Pancreas (tissue), 10 donors: ENCODE measurements at places on chromosomes 7 and 10. TPM values are rescaled to one million over a fixed set of nuclear protein-coding genes. Genes with fewer than 3 reads are reported as not detected.

Gene FBXL13
- 1.4 TPM for total RNA-seq

GRCh38 chr7:25926009-25926408 lies 226.0 kb upstream of the NFE2L3 start:
- H3K27me3 ChIP-seq: no peaks in the 10 kb centered on the region
- no peak overlapping the region for H3K4me3 ChIP-seq
- DNase-seq: no peak
- no peaks in the 10 kb centered on the region for H3K36me3 ChIP-seq

DNA sequence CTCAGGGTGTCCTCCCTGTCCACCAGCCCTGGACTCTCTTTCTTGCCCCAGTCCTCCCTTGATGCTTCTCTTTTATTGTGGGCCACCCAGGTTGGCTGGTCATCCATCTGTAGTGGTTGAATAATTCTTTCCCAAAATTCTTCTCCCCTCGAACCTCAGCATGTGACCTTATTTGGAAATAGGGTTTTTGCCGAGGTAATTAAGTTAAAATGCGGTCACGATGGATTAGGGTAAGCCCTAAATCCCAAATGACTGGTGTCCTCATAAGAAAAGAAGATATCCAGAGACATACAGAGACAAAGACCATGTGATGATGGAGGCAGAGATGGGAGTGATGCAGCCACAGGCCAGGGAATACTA lies 74.3 kb downstream of the GFRA1 start:
- H3K27me3 ChIP-seq: no peaks in the 10 kb centered on the region
- no peaks in the 10 kb centered on the region for H3K36me3 ChIP-seq
- no peaks in the 10 kb centered on the region for H3K4me1 ChIP-seq

DNA sequence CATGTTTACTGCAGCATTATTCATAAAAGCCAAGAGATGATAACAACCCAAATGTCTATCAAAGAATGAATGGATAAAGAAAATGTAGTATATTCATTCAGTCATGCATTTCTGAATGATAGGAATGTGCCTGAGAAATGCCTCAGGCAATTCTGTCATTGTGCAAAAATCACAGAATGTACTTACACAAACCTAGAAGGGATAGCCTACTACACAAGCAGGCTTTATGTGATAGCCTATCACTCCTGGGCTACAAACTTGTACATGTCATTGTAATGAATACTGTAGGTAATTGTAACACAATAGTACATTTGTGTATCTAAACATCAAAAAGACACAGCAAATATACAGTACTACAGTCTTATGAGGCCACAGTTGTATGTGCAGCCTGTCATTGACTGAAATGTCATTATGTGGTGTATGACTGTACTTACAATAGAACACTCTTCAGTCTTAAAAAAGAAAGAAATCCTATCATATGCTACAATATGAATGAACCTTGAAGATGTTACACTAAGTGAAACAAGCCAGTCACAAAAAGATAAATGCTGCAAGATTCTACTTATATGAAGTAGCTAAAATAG lies 141.8 kb upstream of the GPR22 start:
- no peaks in the 10 kb centered on the region for H3K36me3 ChIP-seq
- no peak overlapping the region for H3K4me3 ChIP-seq
- no peak for DNase-seq
- no peaks in the 10 kb centered on the region for H3K27me3 ChIP-seq
- H3K27ac ChIP-seq: no peak overlapping the region

GRCh38 chr10:99965700-99966099 lies 44.0 kb downstream of the DNMBP start:
- no peaks in the 10 kb centered on the region for H3K27me3 ChIP-seq
- no peak for DNase-seq
- no peaks in the 10 kb centered on the region for H3K36me3 ChIP-seq
- H3K4me1 ChIP-seq: no peaks in the 10 kb centered on the region
